HFFc6 (cell line): ENCODE measurements at places on chromosomes 16 and 17.

DNA sequence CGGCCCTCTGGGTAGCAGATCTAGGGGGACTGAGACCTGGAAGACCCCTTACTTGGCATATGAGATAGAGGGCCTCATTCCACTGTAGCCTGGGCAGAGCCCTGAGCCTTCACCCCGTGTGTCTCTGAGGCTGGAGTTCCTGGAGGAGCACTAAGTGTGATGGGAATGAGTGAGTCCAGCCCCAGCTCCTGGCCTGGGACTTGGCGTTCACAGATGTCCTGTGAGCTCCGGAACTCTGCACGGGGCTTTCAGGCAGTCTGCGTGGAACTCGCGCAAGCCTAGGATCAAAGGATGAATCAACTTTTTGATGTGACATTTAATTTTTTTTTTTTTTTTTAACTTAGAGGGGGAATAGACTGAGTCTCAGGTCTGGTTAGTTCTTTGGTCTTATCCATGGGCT, 1.8 kb downstream of the NKD1 start:
- no peak overlapping the region for H3K4me3 ChIP-seq
- no peaks in the 10 kb centered on the region for H3K36me3 ChIP-seq
- H3K27me3 ChIP-seq, result peaks cover 46% of the 10 kb centered on the region
- H3K4me1 ChIP-seq, result no peaks in the 10 kb centered on the region

DNA sequence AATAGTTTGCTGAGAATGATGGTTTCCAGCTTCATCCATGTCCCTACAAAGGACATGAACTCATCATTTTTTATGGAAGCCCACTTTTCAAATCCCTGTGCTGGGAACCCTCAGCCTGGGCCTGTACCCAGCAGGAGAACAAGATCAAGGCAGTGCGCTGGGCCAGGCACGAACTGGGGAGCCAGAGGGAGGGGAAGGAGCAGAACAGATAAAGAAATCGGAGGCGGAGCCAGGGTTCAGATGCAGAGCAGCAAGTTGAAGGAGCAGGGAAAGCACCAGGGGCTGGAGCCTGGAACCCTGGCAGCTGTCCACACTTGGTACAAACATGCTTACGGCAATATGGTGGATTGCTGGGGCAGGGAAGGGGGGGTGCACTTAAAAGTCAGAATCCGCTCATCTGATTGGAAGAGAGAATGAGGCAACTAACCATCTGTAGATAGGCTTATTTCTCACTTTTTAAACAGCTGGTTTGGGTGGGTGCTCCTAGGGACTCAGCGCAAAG, 107.5 kb downstream of the NOG start:
- no peak for DNase-seq
- no peaks in the 10 kb centered on the region for H3K36me3 ChIP-seq
- H3K4me1 ChIP-seq, result peaks cover 35% of the 10 kb centered on the region

DNA sequence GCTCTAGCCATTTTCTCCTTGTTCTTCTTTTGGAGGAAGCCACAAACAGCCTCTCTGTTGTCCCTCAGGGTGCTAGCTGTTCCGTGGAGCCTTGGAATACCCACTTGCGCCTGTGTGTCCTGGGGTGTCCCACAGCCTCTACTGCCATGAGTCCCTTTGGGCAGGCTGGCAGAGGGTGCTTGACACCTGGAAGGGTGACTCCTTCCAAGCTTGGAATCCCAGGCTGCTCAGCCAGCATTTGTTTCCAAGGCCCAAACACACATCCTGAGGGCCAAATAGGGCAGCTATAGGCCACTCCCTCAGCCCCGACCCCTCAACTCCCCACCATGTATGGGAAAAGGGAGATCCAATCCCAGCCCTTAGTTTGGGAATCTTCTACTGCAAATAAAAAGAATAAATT, 14.9 kb downstream of the ZNHIT3 start:
- no peak overlapping the region for H3K4me3 ChIP-seq
- no peak for DNase-seq
- peaks cover 6% of the 10 kb centered on the region for H3K4me1 ChIP-seq
- H3K36me3 ChIP-seq, result peaks cover 16% of the 10 kb centered on the region

DNA sequence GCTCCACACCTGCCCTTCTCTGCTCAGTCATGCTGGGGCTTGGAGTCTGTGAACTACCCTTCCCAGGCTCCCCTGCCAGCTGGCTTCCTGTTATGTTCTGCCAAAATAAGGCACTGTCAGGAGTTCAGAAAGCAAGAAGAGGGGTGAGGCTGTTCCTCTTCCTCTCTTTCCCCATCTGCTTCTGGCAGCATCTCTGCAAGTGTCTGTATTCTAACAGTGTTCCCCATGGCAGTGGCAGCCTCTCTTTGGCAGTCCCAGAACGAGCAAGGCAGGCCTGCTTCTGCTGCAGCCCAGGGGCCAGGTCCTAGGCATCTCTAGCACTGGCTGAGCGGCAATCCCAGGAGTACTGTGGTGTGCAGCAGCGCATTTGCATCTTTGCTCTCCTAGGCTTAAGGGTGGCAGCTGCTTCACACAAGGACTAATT, 219.1 kb downstream of the STX8 start:
- peaks cover 13% of the 10 kb centered on the region for H3K4me1 ChIP-seq
- no peak for DNase-seq
- no peaks in the 10 kb centered on the region for H3K36me3 ChIP-seq
- H3K27me3 ChIP-seq, result no peaks in the 10 kb centered on the region; the same call in 1 of the 2 replicates
- no peak overlapping the region for H3K4me3 ChIP-seq

GRCh38 chr17:30290696-30291542, 825 bp downstream of the BLMH start:
- H3K4me1 ChIP-seq, result peaks cover 13% of the 10 kb centered on the region
- peak overlapping the region; percentile 98 for H3K4me3 ChIP-seq
- DNase-seq, result no peak
- peaks cover 5% of the 10 kb centered on the region; the same call in 1 of the 2 replicates for H3K36me3 ChIP-seq

- H3K27ac ChIP-seq, result no peak overlapping the region
- DNase-seq, result no peak
- no peaks in the 10 kb centered on the region for H3K4me1 ChIP-seq
- no peaks in the 10 kb centered on the region; the same call in none of the 2 replicates for H3K27me3 ChIP-seq
These were observed 67.8 kb downstream of the TMEM100 start for GRCh38 chr17:55654821-55655220.

- H3K4me1 ChIP-seq, result no peaks in the 10 kb centered on the region
- no peak for DNase-seq
- no peak overlapping the region for H3K4me3 ChIP-seq
- peaks cover 5% of the 10 kb centered on the region; the same call in 1 of the 2 replicates for H3K36me3 ChIP-seq
- no peaks in the 10 kb centered on the region for H3K27me3 ChIP-seq
These were observed 317.0 kb downstream of the MAF start for GRCh38 chr16:79283578-79283977.

GRCh38 chr16:29961127-29961478, 776 bp upstream of the TMEM219 start:
- H3K4me1 ChIP-seq, result peaks cover 19% of the 10 kb centered on the region
- H3K27me3 ChIP-seq, result no peaks in the 10 kb centered on the region; the same call in 1 of the 2 replicates
- peak overlapping the region; percentile 96 for H3K4me3 ChIP-seq

DNA sequence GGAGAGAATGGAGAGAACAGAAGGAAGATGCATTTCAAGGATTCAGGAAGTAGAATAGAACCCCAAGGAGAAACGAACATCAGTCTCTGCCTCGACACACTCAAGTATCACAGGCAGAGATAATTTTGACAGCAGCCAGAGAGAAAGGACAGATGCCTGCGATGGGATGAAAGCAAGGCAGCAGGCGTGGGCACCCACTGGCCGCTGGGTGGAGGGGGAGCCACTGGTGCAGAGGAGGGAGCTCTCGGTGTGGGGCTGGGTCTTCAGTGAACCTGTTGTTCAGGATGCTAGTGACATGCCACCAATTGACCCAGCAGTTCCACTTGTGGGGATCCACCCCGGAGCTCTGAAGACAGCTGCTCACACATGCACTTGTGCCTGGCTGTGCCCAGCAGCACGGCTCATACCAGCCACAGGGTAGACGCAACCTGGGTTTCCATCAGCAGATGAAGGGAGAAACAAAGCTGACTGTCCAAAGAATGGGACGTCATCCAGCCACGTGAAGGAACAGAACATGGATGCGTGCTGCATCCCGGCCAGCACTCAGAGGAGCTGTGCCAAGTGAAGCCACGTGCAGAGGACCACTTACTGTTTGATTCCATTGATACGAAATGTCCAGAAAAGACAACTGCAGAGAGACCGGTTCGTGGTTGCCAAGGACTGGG, 127.0 kb downstream of the BANP start:
- H3K27me3 ChIP-seq, result peaks cover 2% of the 10 kb centered on the region; the same call in 1 of the 2 replicates
- H3K27ac ChIP-seq, result no peak overlapping the region; the same call in 1 of the 2 replicates
- no peak for DNase-seq
- H3K4me1 ChIP-seq, result no peaks in the 10 kb centered on the region
- H3K36me3 ChIP-seq, result peaks cover 25% of the 10 kb centered on the region

DNA sequence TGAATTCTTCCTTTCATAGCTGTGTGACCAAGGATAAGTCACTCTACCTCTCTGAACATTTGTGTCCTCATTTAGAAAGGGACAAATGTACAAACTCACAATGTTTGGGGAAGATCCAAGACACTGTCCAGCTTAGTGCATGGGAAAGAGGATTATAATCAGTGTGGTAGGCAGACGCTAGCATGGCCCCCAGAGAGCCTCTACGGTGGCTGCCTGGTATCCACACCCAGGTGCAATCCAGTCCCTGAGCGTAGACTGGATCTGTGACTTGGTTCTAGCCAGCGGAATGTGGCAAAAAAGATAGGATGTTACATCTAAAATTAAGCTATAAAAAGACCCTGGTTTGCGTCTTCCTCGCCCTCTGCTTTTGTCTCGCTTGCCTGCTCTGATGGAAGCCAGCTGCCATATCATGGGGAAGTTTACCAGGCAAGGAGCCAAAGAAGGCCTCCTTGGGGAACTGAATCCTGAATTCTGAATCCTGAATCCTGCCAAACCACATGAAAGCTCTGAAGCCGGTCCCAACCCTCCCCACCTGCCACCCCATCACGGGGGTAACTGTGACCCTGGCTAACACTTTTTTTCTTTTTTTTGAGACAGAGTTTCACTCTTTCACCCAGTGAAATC, 51.7 kb downstream of the PLXDC1 start:
- peaks cover 10% of the 10 kb centered on the region for H3K4me1 ChIP-seq
- DNase-seq, result no peak
- H3K27ac ChIP-seq, result no peak overlapping the region
- H3K36me3 ChIP-seq, result no peaks in the 10 kb centered on the region
- peaks cover 10% of the 10 kb centered on the region for H3K27me3 ChIP-seq

DNA sequence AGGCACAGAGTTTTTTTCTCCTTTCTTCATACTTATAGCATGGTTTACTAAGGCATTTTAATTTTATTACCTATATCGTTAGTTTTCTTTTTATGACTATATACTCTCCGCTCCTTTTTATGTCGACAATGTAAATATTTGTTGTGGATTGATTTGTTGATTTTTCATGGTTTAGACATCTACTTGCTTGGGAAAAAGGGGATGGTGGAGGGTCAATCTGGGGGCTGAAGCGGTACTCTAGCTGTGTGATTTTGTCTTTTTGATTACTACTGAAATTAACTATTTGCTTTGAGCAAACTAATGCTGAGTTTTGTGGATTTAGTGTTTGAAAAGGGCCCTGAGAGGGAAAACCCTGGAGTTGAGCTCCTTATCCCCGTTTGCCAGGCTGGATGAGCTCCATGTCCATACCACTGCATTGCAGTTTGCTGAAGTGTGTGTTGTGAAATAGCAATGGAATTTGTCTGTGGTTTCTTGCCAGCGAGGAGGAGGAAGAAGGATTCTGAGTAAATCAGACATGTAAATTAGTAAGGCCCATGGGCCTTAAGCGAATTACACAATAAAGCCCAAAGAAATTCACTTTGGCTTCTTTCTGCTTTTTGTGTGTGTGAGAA, 72.0 kb downstream of the FTO start:
- peaks cover 23% of the 10 kb centered on the region for H3K4me1 ChIP-seq
- peak; percentile 85 for DNase-seq
- H3K27me3 ChIP-seq, result no peaks in the 10 kb centered on the region
- H3K36me3 ChIP-seq, result no peaks in the 10 kb centered on the region
